ENCODE measurements at places on chromosomes 1 and 21.

DNA sequence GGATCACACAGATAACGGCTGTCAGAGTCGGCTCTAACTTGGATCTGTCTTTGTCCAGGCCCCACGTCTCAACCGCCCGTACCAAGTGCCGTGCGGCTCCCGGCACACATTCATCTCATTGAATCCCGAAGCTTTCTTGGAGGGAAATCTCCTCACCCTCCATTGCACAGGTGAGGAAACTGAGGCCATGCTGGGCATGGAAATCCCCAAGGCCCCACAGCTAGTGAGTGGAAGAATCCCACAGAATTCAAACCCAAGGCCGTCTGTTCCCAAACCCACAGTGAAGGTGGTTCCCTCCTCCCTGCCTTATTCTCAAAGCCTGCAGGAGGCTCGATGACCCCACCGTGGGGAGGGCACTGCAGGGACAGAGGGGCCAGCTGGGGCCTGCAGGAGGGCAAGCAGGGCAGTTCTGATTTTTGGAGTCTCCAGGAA is 437.9 kb downstream of the MATN1 start:
- no peak for DNase-seq

DNA sequence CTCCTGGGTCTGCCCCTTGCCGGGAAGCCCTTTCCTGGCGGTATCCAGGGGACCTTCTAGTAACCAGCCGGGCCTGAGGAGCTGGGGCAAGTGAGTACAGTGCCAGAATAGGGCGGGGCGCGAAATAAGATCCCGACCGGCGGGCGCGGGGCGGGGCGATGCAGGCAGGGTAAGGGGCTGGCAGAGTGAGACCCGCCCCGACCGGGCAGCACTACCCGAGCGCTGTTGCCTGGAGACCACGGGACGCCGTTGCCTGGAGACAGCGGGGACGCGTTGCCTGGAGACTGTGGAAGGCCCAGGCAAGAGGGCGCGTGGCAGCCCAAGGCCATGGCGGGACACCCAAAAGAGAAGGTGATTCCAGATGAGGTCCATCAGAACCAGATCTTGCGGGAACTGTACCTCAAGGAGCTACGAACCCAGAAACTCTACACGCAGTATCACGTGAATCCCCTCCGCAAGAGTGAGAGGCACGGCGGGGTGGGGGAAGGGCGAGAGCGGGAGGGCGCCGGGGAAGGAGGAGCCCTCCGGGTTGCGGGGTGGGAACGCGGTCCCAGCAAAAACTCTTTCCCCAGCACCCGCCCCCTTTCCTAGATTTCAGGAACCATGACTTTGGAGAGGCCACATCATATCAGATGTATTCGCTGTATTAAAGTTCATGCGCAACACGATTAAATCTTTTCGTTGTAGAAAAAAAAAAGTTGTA is 24.3 kb downstream of the EBNA1BP2 start:
- DNase-seq, result peak; percentile 79

DNA sequence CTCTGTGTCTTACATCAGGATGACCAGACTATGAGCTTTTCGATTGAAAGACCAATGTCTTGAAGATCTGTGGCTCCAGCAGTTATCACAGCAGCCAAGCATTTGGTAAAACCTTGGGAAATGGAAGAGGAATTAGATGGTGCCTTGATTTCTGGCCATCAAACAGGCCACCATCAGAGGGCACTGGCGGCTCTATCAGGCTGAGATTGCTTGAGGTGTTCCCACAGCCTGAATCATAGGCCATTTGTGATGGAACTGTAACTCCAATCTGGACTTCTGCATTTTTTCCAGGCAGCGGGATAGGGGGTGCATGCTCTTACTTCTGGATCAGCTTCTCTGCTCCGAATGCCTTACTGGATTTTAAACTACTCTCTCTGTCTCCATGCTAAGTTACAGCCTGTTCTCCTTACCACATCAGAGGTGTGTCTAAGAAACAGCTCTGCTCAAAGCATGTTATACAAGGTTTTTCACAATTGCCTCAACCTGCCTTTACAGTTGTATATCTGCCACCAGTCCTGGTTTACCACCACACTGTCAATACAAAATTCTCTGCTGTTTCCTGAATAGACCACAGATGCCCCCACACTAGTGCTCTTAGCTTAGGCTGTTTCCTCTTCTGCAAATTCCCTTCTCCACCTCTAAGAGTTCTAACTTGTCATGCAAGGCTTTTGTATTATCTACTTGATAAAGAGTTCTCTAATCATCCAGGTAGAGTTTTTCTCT is 180.9 kb downstream of the PTGER3 start:
- no peak for DNase-seq

DNA sequence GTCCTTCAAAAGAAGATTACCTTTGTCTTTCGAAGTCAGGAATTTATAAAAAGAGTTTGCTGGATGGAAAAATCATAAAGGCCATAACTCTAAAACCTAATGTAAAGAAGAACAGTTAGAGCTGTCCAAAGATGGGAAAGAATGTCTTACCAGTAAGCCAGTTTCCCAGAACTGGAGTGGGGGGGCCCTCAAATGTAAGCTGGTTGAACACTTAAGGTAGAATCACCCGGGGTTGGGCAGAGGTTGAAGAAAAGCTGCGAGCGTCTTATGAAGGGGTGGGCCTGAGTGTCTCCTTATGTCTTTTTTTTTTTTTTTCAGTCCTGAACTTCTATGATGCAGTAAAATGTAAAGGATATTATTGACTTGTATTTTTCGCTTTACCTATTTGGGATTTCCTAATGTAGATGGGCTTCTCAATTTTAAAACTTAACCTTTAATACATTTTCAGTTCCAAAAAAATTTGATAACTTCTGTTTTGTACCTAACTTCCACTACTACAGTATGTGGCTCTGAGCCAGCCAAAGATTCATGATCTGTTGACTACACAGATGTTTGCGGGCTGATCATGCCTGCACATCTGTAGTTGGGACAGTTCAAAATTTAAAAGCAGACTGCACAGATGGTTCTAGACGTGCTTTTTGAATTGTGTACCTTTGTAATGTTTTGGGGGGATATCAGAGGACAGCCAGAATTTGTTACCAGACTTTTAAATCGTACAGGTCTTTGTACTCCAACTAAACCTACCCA is 43.6 kb downstream of the NFYC start:
- no peak for DNase-seq

DNA sequence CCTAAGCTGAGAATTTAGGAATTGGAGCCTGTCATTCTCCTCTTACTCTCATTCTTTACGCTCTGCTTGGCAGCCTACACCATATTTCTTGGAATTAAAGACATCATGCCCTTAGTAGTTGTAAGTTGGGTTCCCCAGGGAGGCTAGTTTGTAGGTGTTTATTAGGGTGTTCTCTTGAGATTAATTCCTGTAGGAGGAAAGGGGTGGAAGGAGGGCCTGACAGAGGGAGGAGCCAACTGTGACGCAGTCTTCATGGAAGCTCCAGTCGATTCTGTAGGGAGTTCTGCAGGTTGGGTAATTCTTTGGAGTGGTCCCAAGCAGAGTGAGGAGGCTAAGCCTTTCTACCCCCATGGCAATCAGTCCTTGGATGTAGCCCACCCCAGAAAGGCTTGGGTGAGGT is 111.4 kb downstream of the HHAT start:
- no peak for DNase-seq

Measured in NCI-H1048 (cell line).